ENCODE measurements at places on chromosomes 7 and 10.

GRCh38 chr10:46062723-46063428 lies 16.8 kb upstream of the MSMB start:
- DNase-seq = no peak

DNA sequence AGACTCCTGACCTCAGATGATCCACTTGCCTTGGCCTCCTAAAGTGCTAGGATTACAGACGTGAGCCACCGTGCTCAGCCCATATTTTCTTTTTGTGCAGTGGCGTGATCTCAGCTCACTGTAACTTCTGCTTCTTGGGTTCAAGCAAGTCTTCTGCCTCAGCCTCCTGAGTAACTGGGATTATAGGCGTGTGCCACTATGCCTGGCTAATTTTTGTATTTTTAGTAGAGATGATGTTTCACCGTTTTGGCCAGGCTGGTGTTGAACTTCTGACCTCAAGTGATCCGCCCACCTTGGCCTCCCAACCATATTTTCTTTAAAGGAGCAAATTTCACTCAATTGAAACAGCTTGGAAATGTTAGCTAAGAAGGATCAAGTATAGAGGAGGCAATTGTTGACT lies 16.5 kb downstream of the GBF1 start:
- no peak for DNase-seq

DNA sequence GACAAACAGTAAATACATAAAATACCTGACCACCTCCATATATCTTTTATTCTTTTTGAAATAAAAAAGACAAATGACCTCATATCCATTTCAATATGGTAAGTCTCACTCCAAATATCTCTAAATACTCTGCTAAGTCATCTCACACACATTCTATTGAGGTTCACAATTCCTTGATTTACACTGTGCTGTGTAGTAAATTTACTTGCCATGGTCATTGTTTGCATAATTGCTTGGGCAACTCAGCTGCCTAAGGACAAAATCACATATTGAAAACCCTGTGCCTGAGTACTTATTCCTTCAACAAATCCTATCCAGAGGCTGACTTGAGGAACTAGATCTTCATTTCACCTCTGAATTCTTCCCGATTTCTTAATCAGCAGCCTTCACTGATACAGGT lies 176.4 kb downstream of the THSD7A start:
- no peak for DNase-seq

DNA sequence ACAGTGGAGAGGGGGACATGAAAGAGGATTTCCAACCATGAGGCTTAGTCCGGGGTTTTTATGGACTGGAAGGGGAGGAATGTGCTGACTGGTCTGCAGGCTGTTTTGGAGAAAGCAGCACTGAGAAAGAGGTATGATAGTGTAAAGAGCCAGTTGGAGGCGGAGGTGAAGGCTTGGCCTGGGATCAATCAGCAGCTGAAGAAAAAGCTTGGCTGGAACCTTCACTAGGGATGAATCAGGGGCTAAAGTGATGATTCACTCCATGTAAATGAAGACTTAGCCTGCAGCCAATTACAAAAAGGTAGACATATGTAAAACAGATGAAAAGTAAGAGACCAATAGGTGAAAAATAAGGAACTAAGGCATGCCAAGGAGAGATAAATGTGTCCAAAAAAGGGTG lies 1382.6 kb downstream of the GATA3 start:
- DNase-seq = no peak

GRCh38 chr10:119113751-119114732 lies 10.1 kb downstream of the DENND10 start:
- no peak for DNase-seq

GRCh38 chr10:17453035-17453372 lies 1.4 kb downstream of the ST8SIA6 start:
- no peak for DNase-seq
